ENCODE measurements at places on chromosomes 4 and X.

GRCh38 chr4:105170711-105171110, 24.0 kb downstream of the TET2 start:
- DNase-seq = no peak

- peak; percentile 60 for DNase-seq
Observed at GRCh38 chr4:90317785-90318184, 190.6 kb downstream of the CCSER1 start.

GRCh38 chr4:31089815-31090214, 369.6 kb downstream of the PCDH7 start:
- peak; percentile 92 for DNase-seq

GRCh38 chr4:16916719-16917337, 18.4 kb upstream of the LDB2 start:
- DNase-seq = no peak

DNA sequence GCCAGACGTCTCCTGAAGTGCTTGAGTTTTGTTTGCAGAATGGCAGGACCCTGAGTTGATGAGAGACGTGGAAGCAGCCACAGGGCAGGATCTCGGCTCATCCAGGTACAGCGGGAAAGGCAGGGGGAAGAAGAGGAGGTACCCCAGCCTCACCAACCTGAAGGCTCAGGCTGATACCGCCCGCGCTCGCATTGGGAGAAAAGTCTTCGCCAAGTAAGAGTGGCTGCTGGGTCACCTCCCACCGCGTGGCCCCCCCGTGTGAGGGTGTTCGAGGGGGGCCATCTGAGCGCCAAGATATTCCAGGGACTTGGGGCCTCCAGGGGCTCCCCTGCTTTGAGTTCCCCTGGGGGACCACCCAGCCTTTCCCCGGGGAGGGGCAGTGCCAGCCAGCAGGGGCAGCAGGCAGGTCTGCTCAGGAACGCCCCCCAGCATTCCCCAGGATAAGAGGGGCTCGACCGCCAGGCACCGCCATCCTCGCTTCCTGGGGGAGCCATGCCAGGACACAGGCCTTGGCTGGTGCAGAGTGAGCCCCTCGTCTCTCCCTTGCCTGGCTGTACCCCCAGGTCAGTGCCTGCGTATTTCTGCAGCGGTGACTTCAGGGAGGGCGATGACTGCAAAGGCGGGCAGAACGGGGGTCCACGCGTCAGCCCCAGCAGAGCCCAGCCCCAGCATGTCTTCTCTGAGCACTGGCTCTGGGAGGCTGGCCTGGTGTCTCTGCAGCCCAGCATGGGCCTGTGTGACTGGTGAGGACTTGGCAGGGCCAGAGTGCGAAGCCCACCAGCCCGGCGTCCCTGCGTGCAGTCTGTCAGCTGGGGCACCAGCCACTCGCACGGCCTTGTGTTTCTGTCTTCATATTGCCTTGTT, 22.3 kb downstream of the NKX1-1 start:
- no peak for DNase-seq

DNA sequence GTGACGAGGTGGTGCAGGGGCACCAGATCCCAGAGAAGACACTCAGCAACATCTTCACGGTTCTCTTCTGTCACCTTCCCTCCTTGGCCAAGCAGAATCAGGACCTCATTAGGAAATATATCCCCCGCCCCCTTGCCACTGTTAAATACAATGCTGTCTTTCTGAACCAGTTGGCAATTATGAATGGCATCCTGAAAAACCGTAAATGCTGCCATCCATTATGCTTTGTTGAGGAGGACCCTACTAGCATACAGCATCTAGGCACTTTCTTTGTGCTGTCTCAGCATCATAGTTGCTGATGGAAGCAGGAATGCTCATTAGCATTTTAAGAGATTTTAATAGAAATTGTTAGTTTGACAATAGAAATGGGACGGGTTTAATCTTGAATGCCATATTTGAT, 138.5 kb downstream of the DCLK2 start:
- DNase-seq = no peak

DNA sequence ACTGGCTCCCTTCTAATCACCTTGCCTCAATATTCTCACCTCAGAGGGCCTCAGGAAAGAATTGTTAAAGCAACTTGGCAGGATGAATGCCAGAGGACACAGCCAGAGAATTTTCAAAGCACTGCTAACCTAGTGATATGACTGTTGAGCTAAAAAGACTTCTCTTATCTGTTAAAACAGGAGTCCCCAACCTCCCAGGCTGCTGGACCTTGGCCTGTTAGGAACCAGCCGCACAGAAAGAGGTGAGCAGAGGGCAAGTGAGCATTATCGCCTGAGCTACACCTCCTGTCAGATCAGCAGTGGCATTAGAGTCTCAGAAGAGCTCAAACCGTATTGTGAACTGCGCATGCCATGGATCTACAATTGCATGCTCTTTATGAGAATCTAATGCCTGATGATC, 1.7 kb upstream of the KCNE5 start:
- no peak for DNase-seq

- DNase-seq = no peak
Observed at GRCh38 chr4:2732526-2732925, 23.6 kb downstream of the TNIP2 start.

DNA sequence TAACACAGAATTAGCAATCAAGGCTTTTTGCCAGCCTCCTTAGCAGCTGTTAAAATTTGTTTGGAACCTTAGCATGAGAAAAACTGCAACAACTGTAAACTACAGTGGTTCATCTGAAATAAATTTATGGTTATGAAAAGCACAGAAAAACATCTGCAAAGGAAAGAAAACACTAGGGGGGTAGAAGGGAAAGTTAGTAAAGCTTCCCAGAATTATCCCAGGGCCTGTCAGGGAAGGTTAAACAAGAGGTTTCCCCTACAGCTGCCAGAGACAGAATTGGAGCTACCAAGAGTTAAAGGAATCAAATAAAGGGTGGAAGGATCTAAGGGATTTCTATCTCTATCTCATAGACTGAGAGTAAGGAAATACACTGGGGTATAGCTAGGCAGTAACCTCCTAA, 234.7 kb upstream of the DIAPH2 start:
- no peak for DNase-seq

- no peak for DNase-seq
Observed at GRCh38 chr4:74480267-74480666, 35.3 kb downstream of the AREG start.

GRCh38 chr4:54067166-54067565, 2.8 kb upstream of the CHIC2 start:
- DNase-seq = peak; percentile 41

DNA sequence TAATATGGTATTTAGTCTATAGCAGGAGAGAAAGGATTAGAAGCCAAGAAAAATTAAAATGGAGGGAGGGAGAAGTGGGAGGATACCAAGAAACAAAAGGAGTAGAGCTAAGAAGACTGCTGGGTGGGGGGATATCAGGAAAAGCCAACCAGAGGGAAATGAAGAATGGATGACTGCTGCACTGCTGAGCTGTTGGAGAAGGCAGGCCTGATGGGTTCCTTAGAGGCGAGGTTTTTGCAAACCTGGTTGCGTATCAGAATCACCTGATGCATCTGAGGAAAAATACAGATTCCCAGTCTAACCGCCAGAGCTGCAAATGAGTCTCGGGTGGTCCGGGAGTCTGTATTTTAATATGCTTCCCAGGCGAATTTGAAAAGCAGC, 1.5 kb downstream of the PGRMC1 start:
- DNase-seq = no peak

DNA sequence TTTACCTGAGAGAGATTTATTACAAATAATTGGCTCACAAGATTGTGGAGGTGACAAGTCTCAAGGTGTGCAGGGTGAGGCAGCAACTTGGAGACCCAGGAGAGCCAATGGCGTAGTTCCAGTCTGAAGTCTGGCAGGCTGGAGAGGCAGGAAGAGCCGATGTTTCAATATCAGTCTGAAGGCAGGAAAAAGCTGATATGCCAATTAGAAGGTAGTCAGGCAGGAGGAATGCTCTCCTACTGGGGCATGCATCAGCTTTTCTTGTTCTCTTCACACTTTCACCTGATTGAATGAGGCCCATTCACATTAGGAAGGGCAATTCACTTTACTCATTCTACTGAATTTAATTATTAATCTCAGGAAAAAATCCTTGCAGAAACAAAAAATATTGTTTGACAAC, 1351.7 kb upstream of the ADGRL3 start:
- DNase-seq = no peak

GRCh38 chr4:46329118-46329976, 60.6 kb downstream of the GABRA2 start:
- DNase-seq = peak; percentile 10

DNA sequence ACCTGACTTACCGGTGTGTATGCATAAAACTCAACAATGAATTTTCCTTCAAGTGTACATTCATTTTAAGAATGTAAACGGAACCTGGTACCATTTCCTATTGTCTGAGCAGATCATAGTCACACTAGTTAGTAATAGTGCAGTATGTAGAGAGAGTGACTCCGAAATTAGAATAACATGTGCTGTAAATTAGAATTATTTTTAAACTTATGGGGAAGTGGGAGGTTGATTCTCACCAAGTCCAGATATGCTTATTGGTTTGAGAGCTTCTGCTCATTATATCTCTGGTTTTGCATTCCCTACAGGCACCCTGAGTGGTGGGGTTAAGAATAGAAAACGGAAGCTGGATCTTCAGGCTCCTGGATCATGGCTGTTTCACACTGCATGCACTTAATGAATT, 39.6 kb downstream of the KLF3 start:
- no peak for DNase-seq

GRCh38 chr4:113643505-113643904, 118.0 kb downstream of the CAMK2D start:
- DNase-seq = no peak

DNA sequence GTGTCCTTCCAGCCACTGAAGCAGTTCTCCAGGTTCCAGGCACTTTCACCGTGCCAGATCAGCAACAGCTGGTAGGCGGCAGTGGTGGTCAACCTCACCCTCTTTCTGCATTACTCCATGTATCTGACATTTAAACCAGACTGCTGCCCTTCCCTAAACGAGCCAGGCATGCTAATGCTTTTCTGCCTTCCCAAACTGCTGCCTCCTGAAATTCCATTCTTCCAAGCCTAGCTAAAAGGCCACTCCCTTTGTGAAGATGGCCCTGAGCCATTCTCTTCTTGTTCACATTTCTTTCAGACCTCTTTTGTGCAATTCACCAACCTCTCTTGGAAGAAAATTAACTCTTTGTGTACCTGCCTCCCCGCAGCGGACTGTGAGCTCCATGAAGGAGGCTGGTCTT, 73.7 kb downstream of the CHST7 start:
- DNase-seq = no peak

GRCh38 chr4:81485310-81485980, 13.7 kb upstream of the RASGEF1B start:
- DNase-seq = no peak
